ENCODE measurements at places on chromosomes 13 and 19.

DNA sequence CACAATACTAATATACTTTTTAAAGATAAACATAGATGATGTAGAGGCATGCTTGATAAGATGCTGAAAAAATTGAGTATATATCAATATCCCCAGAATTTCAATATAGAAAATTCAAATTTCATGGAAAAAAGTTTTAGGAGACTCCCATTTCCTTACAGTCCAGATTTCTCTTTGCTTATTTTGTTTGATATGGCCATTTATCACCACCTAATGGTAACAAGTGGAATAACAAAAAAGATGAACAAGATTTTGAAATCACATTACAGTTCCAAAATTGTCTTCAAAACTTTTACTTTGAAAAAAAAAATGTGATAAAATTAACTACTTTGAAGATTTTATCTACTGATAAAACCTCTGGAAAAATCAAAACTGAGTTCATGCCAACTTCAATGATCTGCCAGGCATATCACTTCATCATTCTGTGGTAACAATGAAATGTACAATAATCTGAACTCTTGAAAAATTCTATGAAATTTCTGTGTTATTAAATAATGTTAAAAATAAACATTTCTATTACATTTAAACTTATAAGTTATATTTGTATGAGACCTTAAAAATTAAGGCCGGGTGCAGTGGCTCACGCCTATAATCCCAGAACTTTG, 17.5 kb downstream of the MIPEP start:
- no peak for DNase-seq

DNA sequence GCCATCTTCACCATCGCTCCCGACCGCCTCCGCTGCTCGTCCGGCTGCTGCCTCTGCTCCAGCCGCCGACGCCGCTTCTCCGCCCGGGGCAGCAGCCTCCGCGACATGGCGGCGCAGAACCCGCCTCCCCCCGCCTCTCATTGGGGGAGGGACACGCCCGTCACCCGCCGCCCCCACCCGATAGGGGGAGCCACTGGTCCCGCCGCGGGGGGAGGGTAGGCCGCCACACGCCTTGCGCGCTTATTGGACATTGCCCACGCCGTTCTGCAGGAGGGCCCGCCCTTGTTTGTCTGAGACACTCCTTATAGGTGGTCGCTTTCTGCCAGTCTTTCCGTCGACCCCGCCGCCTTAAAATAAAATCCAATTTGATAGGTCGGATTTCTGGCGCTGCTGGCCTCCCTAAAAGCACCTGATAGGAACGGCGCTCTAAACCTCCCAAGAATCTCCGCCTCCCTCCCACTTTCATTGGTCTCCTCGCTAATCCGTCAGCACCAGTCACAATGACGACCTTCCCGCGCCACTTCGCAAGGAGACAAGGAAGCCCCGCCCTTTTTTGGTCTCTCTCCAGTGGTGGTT, at the start of gene HNRNPL:
Gene HNRNPL, minus strand, starts transcription at position 127 of the 576 bp plus-strand sequence. Its CDS starts 20 bp downstream, at position 107.
- peak; percentile 98 for DNase-seq

- no peak for DNase-seq
Observed at GRCh38 chr13:113110048-113110851, 4.7 kb downstream of the F7 start.

GRCh38 chr19:49968279-49968922, 7.4 kb upstream of the SIGLEC11 start:
- no peak for DNase-seq

DNA sequence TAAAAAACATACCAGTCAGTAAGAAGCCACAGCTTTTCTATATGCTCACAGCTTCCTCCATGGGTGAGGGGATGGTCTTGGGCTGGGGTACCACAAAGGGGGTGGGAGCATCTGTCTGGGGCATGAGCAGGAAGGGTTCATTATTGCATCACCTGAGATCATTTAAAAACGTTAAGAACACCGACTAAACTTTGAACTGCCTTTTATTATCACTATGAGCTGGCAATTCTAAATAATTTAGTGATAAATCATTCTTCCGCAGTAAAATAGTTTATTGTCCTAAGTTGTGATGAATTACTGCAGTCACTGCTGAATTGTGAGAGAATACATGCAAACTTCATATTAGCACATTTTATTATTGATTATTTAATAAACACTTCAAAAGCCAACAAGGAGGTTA, 71.6 kb downstream of the KL start:
- no peak for DNase-seq

Measured in stimulated activated CD8-positive, alpha-beta memory T cell treated with anti-CD3 and anti-CD28 coated beads, Interleukin-2, amount 100 ng/mL, for 1 hour (primary cell).